Muscle of back (tissue), 13 donors: ENCODE measurements at places on chromosomes 4 and X.

- DNase-seq: no peak
Measured at GRCh38 chrX:86137071-86137470, 11.2 kb upstream of the DACH2 start.

GRCh38 chr4:61886131-61886530 is 686.0 kb downstream of the ADGRL3 start:
- no peak for DNase-seq

DNA sequence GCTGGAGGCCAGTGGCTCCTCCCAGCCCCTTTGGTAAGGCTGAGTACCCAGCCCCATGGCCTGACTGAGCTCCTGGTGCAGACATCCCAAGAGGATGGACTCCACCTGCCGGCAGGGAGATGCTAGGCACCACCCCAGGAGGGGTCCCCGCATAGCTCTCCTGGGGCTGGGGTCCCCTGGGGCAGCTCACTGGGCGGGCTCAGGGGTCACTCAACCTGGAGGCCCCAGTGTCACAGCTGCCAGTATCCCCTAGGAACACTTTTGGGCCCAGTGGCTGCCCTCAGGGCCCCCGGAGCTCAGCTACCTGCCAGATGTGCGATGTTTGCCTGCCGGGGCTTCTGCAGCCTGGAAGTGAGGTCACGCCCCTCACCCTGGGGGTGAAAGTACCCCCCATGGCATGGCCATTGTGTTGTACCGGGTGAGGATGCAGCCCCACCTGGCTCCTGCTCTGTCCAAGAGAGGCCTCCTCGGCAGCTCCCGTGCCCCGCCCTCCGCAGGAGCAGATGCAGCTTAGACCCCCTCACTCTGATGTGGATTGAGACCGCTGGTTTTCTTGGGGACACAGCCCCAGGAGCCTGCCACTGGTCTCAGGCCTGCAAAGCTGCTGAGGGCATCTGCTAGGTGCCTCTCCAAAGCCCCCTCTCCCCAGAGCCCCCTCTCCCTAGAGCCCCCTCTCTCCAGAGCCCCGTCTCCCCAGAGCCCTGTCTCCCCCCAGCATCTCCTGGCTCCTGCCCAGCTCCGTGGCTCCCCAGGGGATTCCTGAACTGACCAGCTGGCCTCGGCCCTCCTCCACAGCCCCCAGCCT is 6.7 kb upstream of the HGFAC start:
- DNase-seq: no peak

DNA sequence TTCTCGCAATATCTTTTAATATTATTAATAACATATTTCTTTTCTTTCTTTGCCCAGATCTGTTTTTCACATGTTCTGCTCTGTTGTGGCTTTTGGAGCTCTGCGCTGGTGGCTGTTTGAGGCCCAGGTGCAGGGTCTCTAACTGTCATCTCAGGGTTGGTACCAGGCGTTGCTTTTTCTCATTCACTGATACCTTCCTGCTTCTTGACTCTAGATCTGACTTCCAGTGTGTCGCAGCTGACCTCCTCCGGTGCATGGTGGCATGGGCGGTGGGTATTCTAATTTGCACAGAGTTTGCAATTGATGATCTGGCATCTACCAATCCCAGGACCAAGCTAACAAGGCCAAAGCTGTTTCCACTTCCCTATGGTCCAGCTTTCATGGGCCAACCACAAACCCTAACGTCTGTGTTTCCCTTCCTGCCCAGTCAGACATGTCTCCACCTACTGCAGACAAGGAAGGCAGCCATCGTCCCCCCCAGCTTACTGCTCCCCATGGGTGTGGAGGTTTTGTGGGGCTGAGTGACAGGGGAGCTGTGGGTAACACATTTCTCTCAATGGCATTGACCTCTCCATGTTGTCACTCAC is 25.2 kb downstream of the LETM1 start:
- no peak for DNase-seq

GRCh38 chrX:41337140-41337539 is 3.2 kb downstream of the DDX3X start:
- DNase-seq: no peak
